RPMI8226 (cell line): ENCODE measurements at places on chromosomes 4 and X.
A peak's percentile ranks its signal among the peaks of the same experiment; 100 is the strongest.

DNA sequence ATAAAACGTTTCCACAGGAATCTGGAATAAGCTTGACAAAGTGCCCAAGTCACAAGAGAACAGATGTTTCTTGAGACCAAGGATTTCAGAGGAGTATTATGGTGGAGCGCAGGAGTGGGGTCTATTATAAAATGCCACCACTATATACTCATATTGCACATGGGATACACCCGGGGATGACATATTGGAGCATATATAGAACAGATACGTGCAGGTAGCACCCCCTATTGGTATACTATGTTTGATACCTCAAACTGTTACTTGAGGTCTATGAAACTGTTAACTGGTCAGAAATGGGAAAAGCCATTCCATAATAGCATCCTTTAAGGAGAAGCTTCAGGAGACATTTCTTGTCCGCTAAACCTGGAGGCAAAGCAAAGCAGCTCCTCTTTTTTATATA lies 86.0 kb downstream of the PCYT1B start:
- peak; percentile 20 for DNase-seq

DNA sequence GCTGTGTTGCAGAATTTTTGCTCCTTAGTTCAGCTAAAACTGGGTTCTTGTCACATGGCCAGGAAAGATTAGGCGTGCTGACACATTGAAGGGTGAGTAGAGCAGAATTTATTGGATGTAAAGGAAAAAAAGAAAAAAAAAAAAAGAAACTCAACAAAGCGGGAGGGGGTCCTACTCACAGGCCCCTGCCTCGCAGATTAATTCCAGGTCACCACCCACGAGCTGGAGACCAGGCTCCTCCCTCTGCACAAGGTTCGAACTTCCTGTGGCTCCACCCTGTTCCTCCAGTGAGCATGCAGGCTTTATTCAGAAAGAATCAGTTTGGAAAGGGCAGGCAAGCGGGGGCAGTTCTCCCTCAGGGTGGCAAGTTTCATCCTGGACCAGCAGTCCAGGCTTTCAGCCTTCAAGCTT lies 17.1 kb downstream of the MGST2 start:
- DNase-seq, result no peak

DNA sequence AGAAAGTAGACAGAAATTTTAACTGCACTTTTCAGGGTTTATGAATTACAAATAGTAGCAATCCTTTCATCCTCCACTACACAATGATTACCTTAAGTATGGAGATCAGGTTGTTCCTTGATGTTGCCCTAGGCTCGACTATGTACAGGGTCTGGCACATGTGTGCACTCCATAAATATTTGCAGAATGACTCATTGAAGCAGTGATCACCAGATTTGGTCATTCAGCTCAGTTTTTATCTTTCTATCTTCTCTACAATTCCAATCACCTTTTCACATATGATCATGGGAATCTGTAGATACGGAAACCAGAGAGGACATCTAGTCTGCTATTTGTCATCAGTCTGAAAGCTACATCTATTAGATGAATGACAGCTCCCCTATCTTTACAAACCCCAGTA lies 171.7 kb upstream of the HCCS start:
- DNase-seq, result no peak

DNA sequence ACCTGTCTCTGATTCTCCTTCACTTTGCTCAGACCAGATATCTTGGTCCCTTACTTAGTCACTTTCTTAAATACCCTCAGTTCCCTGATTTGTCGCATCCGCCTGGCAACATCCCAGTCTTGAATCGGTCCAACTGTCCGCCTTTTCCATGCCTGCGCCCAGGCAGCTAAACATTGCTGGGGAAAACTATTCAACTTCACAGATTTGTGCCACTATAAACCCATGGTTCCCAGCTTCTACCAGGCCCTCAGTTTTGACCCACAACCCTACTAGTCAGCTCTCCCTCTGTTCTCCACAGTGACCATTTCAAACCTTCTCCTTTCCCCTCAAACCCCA lies 451 bp upstream of the FGD1 start:
- no peak for DNase-seq

GRCh38 chr4:128159967-128160366 lies 98.9 kb downstream of the LARP1B start:
- DNase-seq, result no peak

DNA sequence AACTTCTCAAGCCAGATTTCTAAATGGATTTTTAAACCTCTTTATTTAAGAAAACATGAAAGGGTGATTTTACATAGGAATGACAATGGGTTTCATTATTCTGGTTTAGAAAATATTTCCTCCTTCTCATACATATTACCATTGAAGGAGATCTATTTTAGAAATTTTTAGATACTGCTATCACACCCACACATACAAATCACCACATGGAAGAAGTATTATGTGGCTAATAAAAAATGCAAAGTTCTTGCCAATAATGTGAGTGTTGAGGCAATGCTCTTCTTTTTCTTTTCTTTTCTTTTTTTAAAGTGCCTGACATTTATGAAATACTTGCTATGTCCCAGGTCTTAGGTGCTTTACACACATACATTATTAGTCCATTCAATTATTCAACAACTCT lies 6.8 kb downstream of the STAP1 start:
- DNase-seq, result no peak

DNA sequence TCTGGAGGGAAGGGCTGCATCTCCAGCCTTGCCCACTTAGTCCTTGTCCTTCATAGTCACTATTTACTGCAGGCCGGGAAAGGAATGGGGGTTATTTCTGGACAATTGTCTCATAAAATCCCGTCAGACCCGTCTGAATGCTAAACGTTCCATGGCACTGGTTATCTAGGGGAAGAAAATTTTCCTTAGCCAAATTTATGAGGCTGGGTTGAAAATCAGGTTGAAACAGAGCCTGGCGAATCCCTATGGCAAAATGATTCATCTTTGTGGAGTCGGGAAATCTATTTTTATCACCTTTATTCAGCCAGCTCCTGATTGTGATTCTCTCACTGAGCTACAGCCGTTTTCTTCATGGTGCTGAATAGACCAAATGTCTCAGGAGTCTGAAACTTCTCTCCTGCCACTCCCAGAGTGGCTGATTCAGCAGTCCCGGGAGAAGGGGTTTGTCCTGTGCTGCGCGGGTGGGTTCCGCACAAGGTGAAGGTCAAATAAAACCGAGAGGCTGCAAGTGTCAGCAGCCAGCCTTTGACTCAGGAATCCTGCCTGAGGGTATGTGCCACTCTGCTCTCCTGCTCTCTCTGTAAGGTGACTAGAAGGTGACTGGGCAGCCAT lies 1.0 kb downstream of the LIMCH1 start:
- no peak for DNase-seq

DNA sequence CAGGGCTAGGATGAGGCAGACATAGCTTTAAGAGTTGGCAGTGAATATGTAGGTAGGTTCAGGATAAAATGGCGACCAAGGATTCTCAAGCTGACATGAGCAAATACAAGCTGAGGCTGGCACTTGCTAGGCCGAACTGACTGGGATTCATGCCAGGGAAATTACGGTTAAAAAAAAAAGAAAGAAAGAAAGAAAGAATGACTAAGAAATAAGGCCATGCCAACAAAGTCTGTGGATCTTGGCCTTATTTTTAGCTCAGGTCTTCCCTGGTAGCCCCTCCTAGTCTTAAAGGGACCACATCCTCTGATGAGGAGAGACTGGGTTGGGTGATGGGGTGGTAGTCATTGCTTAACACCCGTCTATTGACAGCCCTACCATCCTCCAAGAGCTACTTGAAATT lies 64.4 kb upstream of the KLHL13 start:
- no peak for DNase-seq

DNA sequence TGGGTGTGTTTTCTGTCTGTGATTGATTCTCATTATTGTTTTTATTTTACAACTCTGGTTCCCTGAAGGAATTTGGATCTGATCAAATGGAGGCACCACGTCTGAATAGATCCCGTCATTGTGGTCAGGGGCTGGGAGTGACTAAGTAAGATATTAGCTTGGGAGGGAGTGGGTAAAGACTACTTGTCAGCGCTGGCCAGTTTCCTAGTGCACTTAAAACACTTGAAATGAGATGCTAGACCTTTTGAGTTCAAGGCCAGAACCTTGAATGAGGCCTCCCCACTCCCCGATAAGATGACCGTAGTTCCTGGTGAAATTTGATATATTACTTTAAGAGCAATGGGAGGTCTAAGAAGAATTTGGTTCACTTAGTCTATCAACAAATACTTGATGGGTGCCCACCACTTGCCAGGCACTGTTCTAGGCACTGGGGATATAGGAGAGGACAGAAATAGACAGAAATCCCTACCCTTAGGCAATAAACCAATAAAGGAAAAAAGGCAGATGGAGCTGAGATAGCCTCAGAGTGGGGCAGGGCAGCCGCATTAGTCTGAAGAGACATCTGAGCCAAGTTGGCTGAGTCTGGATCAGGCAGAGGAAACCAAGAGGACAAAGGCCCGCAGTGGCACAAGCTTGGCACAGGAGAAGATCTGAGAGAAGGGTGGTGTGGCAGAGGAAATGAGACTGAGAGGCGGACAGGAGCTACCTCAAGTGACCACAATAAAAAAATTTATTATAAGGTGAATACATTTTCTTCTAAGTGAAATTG lies 11.8 kb downstream of the FAM184B start:
- no peak for DNase-seq

GRCh38 chrX:68693481-68694434 lies 46.3 kb downstream of the STARD8 start:
- DNase-seq, result peak; percentile 78

DNA sequence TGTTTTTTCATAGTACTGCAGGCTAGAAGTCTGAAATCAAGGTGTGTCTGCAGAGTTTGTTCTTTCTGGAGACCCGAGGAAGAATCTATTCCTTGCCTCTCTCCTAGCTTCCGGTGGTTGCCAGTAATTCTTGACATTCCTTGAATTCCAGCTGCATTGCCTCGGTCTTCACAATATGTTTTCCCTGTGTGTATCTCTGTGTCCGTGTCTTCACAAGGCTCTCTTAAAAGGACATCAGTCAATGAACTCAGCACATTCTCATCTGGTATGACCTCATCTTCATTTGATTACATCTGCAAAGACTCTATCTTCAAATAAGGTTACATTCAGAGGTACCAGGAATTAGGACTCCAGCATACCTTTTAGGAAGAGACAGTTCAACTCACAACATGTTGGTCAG lies 163.4 kb downstream of the BANK1 start:
- DNase-seq, result no peak

GRCh38 chr4:107366016-107366735 lies 330.1 kb upstream of the DKK2 start:
- no peak for DNase-seq

DNA sequence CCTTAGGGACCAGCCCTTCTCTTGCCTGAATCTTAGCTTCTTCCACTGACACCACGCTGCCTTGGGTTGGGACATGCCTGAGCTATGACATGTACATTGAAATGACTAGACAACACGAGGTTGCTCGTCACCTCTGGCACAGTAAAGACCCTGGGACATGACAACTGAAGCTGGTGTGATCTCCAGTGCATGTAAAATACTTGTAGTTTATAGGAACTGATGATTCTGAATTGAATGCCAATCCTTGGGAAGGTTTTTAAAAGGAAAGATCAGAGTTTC lies 100.7 kb upstream of the PGRMC2 start:
- DNase-seq, result no peak

- DNase-seq, result no peak
Observed at GRCh38 chrX:118143578-118143977, 27.0 kb upstream of the KLHL13 start.

DNA sequence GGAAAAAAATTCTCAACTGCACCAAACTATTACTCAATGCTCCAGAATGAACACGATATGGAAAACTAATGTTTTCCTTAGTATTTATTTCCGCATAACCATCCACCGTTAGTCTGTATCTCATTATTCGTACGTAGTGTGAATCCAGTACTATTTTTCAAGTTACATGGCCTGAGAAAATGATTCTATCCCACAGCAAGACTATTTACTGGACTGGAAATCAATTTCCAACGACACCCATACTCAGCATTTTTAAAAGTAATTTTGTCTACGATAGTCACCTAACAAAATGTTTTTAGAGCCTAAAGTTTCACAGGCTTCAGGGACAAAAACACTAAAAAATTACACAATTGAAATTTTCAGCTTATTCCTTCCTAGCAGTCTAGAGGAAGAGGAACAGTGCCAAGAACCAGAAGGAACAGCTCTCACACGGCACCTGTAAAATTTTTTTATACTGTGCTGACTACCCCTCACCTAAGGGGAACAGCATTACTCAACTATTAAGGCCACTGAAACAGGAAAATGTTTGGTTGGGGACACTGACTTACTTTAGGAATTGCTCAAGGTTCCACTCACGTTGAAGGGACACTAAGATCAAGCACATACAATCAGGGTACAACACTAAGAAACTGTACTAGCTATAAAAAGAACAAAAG lies 9.6 kb downstream of the UBE2D3 start:
- DNase-seq, result no peak

DNA sequence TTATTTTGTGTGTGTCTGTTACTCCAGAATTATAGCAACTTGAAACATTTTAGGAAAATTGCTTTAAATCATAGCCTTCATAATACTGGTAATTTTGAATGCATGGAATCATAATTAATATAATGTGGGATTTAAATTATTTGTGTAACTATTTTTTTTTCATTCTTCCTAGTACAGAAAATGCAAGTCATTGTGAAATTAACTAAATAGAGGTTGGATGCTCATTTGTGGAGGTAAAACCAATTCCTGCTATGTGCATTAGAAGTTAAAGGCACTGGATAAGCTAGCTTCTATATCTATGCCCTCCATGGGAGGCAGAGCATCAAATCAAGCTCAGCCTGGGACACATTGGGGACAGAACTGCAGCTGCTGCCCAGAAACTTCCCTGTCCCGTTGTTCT lies 1048.5 kb upstream of the PABPC4L start:
- no peak for DNase-seq

DNA sequence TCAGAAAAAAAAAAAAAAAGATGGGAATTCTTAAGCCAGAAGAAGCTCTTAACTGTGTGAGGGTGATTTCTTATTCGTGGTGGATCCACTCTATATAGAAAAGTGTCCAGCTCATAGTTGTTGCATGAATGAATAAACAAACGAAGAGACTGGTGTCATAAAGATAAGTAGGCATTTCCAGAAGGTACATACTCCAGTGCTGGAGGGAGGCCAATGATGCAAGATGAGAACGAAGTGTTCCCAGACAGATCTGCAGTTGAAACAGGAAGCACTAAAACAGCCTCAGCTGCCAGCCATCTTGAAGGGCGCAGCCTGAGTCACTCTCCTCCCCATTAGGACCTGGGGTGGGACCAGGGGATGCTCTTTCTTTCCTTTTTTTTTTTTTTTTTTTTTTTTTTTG lies 47.4 kb upstream of the HOPX start:
- DNase-seq, result peak; percentile 19

DNA sequence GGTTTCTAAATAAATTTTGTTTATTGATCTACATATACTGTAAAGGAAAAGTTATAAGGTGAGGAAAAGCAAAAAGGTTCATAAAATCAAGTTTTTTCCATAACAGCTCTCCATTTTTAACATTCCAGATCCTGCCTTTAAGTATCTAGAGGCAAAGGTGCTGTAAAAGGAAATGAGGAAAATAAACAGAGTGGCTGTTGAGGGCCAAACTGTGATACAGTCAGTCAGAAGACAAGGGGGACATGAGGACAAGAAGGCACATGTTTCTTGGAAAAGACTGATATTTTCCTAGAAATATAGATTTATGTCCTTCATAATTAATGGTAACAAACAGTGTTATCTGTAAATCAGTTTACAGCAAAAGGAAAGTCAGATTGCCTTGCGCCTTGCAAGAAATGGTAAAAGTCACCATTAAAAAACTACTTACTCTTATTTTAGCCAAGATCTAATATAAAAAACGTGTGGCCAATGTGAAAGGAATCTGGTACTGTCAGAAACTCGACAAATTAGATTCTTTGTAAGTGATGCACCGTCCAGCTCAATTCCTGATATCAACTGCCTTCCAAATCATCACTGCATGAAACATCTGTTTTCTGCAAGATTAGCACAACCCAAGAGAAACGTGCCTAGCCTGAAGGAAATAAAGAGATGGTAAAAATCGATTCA lies 34.0 kb upstream of the VEGFD start:
- no peak for DNase-seq
